ENCODE measurements at places on chromosomes 7 and 10. TPM values are rescaled to one million over a fixed set of nuclear protein-coding genes. Genes with fewer than 3 reads are reported as not detected.

GRCh38 chr10:126161691-126162090 is 226.6 kb downstream of the ADAM12 start:
- H3K27me3 ChIP-seq: no peaks in the 10 kb centered on the region
- H3K4me1 ChIP-seq: peaks cover 8% of the 10 kb centered on the region
- H3K4me3 ChIP-seq: no peak overlapping the region
- no peak for DNase-seq

DNA sequence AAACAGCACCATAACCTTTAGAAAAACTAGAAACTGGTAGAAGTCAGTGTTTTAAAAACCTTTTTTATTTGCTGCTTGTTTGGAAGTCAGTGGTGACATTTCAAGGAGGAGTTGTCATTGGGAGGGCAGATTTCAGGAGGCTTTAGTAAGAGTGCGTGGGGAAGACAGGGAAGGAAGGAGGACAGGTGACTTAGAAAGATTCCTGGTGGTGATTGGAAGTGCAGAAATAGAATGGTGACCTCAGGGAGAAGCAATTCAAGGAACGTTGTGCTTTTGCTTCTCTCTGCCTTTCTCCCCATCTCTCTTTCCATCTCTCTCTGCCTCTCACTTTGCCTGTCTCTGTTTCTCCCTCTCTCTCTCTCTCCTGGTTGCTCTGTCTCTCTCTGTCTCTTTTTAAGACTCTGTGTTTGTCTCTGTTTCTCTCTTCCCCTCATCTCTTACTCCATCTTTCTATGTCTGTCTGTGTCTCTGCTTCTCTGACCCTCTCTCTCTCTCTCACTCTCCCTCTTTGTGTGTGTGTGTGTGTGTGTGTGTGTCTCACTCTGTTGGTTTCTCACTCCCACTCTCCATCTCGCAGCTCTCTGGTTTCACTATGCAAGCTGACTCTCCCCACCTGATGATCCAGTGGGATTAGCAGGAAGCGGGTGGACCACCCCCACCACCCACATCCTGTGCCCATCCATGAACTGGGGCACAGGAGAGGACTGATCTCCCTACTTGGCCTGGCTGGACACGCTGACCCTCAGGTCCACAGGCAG is 10.9 kb upstream of the PFKP start:
- DNase-seq: no peak
- no peak overlapping the region for H3K4me3 ChIP-seq
- H3K36me3 ChIP-seq: no peaks in the 10 kb centered on the region
- H3K4me1 ChIP-seq: peaks cover 35% of the 10 kb centered on the region

IQUB gene
- polyA plus RNA-seq: 1.1 TPM

GRCh38 chr10:68434657-68435056 is 27.6 kb upstream of the RUFY2 start:
- no peak overlapping the region for H3K4me3 ChIP-seq
- no peak for DNase-seq
- no peak overlapping the region for H3K27ac ChIP-seq
- H3K4me1 ChIP-seq: no peaks in the 10 kb centered on the region

GRCh38 chr7:2725178-2726105 is 37.4 kb downstream of the AMZ1 start:
- no peak overlapping the region for H3K27ac ChIP-seq
- H3K4me3 ChIP-seq: no peak overlapping the region
- H3K4me1 ChIP-seq: peaks cover 13% of the 10 kb centered on the region
- DNase-seq: no peak

- peak; percentile 7 for DNase-seq
- no peaks in the 10 kb centered on the region for H3K36me3 ChIP-seq
- no peak overlapping the region for H3K27ac ChIP-seq
- no peak overlapping the region for H3K4me3 ChIP-seq
Measured at GRCh38 chr10:117248750-117249465, 8.0 kb downstream of the SLC18A2 start.

DNA sequence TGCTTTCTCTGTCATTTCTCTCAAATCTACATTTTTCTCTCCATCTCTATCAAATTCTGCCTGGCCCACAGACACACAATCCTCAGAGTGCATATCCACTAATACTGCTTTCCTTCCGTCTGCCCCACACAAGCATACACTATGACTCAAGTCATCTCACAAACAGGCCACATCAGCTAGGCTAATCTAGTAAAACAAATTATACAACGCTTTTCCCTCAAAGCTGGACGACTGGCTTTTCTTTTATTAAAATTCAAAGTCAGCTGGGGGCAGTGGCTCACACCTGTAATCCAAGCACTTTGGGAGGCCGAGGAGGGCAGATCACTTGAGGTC is 161.1 kb downstream of the FAM107B start:
- no peak overlapping the region for H3K4me3 ChIP-seq
- no peaks in the 10 kb centered on the region for H3K36me3 ChIP-seq
- DNase-seq: no peak
- no peak overlapping the region for H3K27ac ChIP-seq
- H3K27me3 ChIP-seq: peaks cover 8% of the 10 kb centered on the region

CYP3A5 gene
- 0.81 TPM for polyA plus RNA-seq

ZNF727 gene
- polyA plus RNA-seq: not detected

TRPV5 gene
- polyA plus RNA-seq: not detected

GRCh38 chr10:43197834-43198681 is 59.8 kb downstream of the CSGALNACT2 start:
- no peak overlapping the region for H3K27ac ChIP-seq

DNA sequence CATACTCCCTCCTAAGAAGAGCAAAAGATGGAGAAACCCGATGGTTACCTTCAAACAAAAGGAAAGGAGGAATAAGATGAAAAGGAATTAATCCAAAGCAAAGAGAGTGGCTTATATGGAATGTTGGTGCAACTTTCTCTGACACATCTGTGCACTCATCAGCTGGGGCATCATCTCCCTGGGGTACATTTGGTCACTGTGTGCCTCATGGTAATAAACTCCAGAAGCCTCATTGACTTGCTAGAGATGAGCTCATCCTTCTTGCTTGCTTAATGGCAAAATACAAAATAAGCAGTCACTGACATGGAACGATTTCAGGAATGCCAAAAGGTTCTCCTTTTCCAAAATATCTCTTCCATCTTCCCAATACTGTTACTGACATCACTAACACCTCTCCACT is 22.5 kb downstream of the CAV1 start:
- H3K27me3 ChIP-seq: no peaks in the 10 kb centered on the region
- no peak overlapping the region for H3K27ac ChIP-seq
- H3K4me1 ChIP-seq: no peaks in the 10 kb centered on the region
- H3K36me3 ChIP-seq: no peaks in the 10 kb centered on the region
- no peak overlapping the region for H3K4me3 ChIP-seq

MYO1G gene
- polyA plus RNA-seq: 0.20 TPM

DNA sequence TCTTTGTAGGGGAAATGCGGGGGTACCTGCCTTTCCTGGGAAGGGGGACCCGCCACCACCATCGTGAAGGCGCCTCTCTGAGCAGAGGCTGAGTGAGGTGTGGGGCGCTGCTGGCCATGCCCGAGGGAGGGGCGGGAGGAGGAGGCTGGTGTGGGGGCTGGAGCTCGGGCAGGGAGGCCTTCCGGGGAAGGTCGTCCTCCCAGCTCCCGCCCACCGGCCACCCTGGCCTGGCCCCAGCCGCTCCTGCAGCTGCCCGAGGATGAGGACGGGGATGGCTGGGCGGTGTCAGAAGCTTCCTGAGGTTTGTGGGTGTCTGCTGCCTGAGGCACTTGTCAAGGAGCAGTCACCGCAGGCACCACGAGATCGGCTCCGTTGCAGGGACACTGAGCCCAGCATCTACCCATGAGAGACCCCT is 11.4 kb downstream of the PWWP2B start:
- no peak for DNase-seq
- peaks cover 10% of the 10 kb centered on the region for H3K36me3 ChIP-seq
- no peaks in the 10 kb centered on the region for H3K27me3 ChIP-seq

AKR1C8 gene
- polyA plus RNA-seq: not detected

TMEM120A gene
- polyA plus RNA-seq: 56.9 TPM

PFKP gene
- polyA plus RNA-seq: 677 TPM

DNA sequence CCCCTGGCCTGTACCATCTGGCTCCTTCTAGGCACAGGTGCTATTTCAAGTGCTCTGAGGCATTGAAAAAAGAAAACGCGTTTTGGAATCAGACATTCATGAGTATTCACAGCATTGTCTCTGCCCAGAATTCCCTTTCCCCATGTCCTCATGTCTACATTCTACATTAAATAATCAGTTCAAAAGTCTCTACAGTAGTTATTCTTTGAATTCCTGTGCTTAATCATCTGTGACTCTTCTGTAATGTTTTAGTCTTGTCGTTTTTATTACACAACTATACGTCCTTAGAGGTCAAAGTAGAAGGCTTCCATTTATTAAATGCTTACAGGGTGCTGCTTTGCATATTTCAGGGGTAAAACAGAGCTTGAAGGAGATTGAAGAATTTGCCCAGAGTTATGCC is 95.7 kb downstream of the BICC1 start:
- H3K27ac ChIP-seq: no peak overlapping the region
- no peak for DNase-seq
- H3K4me3 ChIP-seq: no peak overlapping the region
- no peaks in the 10 kb centered on the region for H3K4me1 ChIP-seq

- no peaks in the 10 kb centered on the region for H3K36me3 ChIP-seq
- no peaks in the 10 kb centered on the region for H3K4me1 ChIP-seq
Measured at GRCh38 chr7:139798221-139798620, 20.4 kb upstream of the HIPK2 start.

- H3K36me3 ChIP-seq: no peaks in the 10 kb centered on the region
- H3K4me3 ChIP-seq: no peak overlapping the region
- no peaks in the 10 kb centered on the region for H3K4me1 ChIP-seq
- no peak for DNase-seq
- H3K27me3 ChIP-seq: no peaks in the 10 kb centered on the region
Measured at GRCh38 chr7:56493704-56494450, 377.7 kb upstream of the NUPR2 start.

GRCh38 chr10:68154211-68154497 is 44.9 kb downstream of the MYPN start:
- H3K36me3 ChIP-seq: no peaks in the 10 kb centered on the region
- peak overlapping the region; percentile 58 for H3K27ac ChIP-seq
- no peaks in the 10 kb centered on the region for H3K27me3 ChIP-seq
- H3K4me3 ChIP-seq: no peak overlapping the region
- H3K4me1 ChIP-seq: peaks cover 15% of the 10 kb centered on the region

GRCh38 chr7:138377306-138377705 is 82.8 kb upstream of the TRIM24 start:
- peaks cover 11% of the 10 kb centered on the region for H3K4me1 ChIP-seq
- DNase-seq: no peak
- H3K36me3 ChIP-seq: no peaks in the 10 kb centered on the region
- H3K27me3 ChIP-seq: no peaks in the 10 kb centered on the region

GRCh38 chr7:79810916-79811315 is 323.7 kb upstream of the GNAI1 start:
- DNase-seq: peak; percentile 22
- H3K4me3 ChIP-seq: no peak overlapping the region
- H3K27ac ChIP-seq: no peak overlapping the region
- H3K36me3 ChIP-seq: no peaks in the 10 kb centered on the region
- H3K27me3 ChIP-seq: no peaks in the 10 kb centered on the region
- no peaks in the 10 kb centered on the region for H3K4me1 ChIP-seq

DNA sequence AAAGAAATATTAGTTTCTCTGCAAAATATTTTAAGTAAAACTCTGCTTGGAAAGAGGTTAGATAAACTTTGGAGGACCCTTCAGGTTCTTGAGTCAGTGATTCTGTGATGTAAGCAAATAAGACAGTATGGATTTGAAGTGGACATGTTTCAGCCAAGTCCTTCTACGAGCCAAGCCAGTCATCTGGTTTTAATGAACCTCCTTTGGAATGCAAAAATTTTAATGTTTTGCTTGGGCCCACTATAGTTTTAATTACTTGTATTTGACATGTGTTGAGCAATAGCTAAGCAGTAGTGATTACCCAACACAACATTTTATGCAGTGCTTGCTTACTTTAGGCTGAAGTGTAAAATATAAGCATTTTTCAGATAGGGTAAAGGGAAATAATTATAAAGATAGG is 296.3 kb upstream of the SEMA3D start:
- no peak overlapping the region for H3K4me3 ChIP-seq
- H3K27ac ChIP-seq: no peak overlapping the region
- H3K4me1 ChIP-seq: no peaks in the 10 kb centered on the region
- H3K36me3 ChIP-seq: no peaks in the 10 kb centered on the region

DNA sequence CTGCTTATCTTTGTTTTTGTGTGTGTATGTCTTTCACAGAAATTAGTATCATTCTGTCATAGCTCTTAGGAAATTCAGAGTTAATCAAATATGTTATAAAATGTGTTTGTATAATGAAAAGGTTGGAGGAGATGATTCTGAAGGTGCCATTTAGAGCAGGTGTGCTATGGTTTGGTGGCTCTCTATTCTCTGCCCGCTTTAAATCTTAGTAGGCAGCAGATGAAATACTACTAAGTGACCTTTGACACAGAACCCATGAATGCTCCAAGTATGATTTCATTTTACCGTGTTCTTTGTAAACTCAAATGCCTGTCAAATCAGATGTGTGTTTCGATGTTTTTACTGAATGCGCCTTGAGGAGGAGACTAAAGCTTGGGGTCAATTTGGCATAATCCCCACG is 24.5 kb downstream of the ZEB1 start:
- H3K4me1 ChIP-seq: no peaks in the 10 kb centered on the region
- no peak for DNase-seq
- no peak overlapping the region for H3K27ac ChIP-seq
- H3K4me3 ChIP-seq: no peak overlapping the region

- H3K36me3 ChIP-seq: no peaks in the 10 kb centered on the region
- peaks cover 81% of the 10 kb centered on the region for H3K27me3 ChIP-seq
- H3K4me1 ChIP-seq: peaks cover 6% of the 10 kb centered on the region
- H3K4me3 ChIP-seq: peak overlapping the region; percentile 48
Measured at GRCh38 chr10:25175527-25176420, 973 bp downstream of the GPR158 start.

- H3K4me1 ChIP-seq: peaks cover 22% of the 10 kb centered on the region
- no peak overlapping the region for H3K27ac ChIP-seq
- H3K4me3 ChIP-seq: no peak overlapping the region
- peak; percentile 95 for DNase-seq
Measured at GRCh38 chr7:43785420-43785819, 26.9 kb downstream of the BLVRA start.

GRCh38 chr10:3772361-3773171 is 12.4 kb downstream of the KLF6 start:
- no peaks in the 10 kb centered on the region for H3K4me1 ChIP-seq
- no peak overlapping the region for H3K4me3 ChIP-seq
- peaks cover 55% of the 10 kb centered on the region for H3K27me3 ChIP-seq
- H3K36me3 ChIP-seq: no peaks in the 10 kb centered on the region
- no peak overlapping the region for H3K27ac ChIP-seq

GRCh38 chr7:29386196-29386765 is 177.4 kb upstream of the PRR15 start:
- H3K4me1 ChIP-seq: no peaks in the 10 kb centered on the region
- DNase-seq: no peak
- H3K27me3 ChIP-seq: no peaks in the 10 kb centered on the region
- no peak overlapping the region for H3K27ac ChIP-seq
- no peaks in the 10 kb centered on the region for H3K36me3 ChIP-seq

TAC1 gene
- not detected for polyA plus RNA-seq

GRCh38 chr7:10889266-10889898 is 84.3 kb upstream of the PHF14 start:
- H3K27ac ChIP-seq: no peak overlapping the region
- H3K36me3 ChIP-seq: no peaks in the 10 kb centered on the region
- H3K4me3 ChIP-seq: no peak overlapping the region
- peak; percentile 72 for DNase-seq
- H3K27me3 ChIP-seq: no peaks in the 10 kb centered on the region
